ENCODE measurements at places on chromosomes 1 and 21.
A peak's percentile ranks its signal among the peaks of the same experiment; 100 is the strongest.

DNA sequence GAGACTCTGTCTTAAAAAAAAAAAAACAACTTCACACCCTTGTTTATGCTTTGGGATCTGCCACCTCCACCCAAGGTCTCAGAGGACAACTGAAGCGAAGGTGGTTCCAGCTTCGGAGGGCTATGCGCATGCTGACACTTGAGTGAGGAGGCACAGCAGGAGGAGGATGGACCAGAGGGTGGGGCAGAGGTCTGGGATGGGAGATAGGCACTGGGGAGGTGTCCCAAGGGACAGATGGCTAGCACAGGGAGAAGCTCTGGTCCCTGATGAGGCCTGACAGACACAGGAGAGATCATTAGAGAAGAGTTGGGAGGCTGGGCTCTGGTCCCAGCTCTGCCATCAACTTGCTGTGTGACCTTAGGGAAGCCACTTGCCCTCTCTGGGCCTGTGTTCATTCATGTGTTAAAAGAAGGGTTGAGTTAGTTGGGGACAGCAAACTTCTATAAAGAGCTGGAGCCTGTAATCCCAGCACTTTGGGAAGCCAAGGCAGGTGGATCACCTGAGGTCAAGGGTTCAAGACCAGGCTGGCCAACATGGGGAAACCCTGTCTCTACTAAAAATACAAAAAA is 16.8 kb downstream of the E2F2 start:
- DNase-seq, result no peak

- no peak for DNase-seq
Measured at GRCh38 chr1:206826394-206826793, 39.0 kb upstream of the IL20 start.

GRCh38 chr21:41102281-41102680 is 65.7 kb upstream of the BACE2 start:
- DNase-seq, result no peak

DNA sequence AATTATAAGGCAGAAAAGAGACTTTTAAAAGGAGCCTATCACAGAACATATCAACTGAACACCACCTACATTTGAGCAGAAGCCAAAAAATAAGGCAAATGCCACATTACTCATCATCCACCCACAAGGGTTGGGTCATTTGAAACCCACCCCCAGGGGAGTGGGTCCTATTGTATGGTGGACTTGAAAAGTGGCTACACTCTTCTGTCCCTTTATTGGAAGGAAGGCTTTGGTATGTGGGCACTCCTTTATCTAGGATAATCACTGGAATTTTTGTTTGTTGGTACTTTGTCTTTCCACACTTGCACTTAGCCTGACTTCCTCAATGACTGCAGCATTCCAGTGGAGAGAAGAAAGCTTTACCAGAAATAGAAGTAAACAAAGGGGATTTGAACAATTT is 157.2 kb upstream of the COL11A1 start:
- DNase-seq, result no peak

DNA sequence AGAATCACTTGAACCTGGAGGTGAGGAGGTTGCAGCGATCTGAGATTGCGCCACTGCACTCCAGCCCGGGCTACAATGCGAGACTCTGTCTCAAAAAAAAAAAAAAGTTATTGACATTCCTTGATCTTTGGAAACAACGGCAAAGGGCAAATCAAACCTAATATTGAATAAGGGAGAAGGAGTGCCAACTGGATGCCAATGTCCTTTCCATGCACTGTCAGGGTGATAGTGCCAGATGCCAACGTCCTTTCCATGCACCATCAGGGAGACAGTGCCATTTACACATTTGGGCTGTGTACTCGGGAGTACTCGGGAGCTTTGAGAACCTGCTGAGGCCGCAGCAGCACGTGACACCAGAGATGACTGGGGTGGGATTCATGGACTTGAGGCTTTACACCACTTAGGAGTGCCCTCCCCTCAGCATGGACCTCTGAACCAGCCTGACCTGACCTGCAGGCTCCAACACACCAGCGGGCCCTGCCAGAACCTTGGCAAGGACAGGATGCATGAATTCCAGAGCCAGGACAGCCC is 34.5 kb upstream of the SOD1 start:
- no peak for DNase-seq

DNA sequence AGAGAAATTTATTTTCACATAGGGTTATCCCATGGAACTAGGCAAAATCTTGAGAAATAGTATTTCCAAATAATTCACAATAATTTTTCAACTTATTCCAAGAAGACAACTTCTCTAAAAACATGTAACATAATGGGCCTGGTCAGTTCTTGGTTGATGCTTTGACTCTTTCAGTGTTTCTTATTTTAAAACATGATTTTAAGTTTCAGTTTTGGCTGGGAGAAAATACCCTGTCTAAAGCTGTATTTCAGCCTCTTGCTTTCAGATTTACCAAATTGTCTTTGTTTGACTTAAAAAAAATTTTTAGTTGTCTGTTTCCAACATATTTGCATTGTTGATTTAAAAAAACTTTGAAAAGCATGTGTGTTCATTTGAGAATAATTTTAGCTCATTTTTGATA is 5.1 kb downstream of the OR2T4 start:
- DNase-seq, result no peak

DNA sequence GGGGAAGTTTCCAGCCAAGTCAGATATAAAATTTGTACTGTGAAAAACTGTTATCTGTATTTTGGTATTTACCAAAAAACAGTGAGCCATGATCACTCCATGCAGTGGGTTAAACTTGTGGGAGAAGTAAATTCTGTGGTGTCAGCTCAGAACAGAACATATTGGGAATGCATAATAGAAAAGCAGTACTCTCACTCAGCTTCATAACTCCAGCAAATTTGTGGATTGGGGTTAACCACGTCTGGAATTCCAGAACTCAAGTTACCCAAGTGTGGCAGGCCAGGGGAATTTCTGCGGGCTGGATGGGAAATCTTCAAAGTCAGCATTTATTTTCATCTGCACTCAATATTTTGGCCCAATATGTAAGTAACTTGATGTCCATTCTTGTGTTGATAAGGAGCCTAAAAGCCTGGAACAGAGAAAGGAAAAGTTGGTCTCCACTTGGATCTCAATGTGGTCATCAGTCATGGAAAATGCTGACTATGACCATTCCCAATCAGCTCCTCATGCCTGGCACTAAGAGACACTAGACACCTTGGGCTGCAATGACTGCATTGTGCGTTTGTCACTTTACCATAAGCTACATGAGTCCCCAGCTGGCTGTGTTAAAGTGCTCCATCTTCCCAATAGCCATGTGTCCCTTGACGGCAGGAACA is 39.1 kb upstream of the ENAH start:
- DNase-seq, result no peak

DNA sequence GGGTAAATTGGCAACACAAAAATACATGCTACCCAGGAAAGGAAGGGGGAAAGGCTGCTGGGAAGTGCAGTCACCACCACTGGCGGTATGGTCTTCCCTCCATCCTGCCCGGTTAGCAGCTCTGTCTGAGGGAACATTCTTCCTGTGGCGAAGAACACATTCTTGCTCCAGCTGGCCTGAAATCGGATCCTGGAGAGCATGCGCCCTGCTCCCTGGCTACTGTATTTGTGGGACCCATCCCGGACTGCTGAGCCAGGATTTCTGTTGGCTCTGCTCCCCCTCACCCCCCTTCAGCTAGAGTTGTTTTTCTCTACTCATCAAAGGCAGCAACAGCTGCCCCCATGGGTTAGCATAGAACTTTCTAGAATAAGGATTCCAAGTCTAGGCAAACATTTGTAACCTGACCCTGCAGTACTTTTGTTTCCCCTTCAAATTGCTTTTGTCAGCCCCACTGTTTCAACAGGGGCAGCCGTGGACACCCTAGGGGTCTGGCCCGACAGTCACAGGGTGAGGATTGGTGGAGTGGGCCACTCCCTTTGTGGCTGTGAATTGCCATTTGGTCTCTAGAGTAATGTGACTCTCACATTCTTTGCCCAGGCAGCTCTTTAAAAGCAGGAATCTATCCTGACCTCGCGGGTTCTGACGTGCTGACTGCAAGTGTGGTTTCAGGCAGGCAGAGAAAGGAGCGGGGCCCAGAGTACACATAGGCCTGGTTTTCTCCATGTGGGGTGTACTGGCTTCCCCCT is 157.7 kb downstream of the TOMM20 start:
- DNase-seq, result peak; percentile 55

- no peak for DNase-seq
Measured at GRCh38 chr1:21491488-21492355, 17.5 kb upstream of the ALPL start.

DNA sequence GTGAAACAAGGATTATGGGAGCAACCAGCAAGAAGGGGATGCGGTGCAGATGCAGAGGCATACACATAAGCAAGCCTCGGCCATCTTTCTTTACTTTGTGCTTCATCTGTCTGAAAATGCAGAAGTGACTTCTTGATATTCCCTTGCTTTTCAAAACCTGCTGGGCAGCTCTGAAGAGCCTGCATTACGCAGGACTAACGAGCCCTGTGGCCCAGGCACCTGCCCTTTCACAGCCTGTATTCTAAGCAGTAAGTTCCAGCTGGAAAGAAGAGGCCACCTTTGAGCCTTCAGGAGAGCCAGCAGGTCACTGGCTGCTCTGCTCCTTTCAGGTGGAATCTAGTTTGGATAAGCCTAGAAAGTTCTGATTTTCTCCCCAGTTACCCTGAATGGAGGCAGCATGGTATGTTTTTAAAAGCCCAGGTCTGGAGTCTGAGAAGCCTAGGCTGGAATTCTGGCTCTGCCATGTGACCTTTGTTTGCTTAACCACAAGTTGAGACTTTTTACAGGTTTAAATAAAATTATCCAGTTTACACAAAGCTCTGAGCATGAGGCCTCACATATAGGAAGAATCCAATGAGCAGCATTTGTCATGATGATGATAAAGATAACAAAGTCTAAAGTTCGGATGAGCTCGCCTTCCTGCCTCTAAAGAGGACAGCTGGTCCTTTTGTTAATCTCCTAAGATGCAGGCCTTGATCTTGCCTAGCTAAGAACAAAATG is 122.9 kb downstream of the UBR4 start:
- peak; percentile 21 for DNase-seq

GRCh38 chr1:46110521-46110920 is 21.9 kb downstream of the PIK3R3 start:
- DNase-seq, result no peak

GRCh38 chr1:81733480-81733879 is 67.3 kb upstream of the ADGRL2 start:
- no peak for DNase-seq

GRCh38 chr1:14732728-14733047 is 134.2 kb downstream of the KAZN start:
- no peak for DNase-seq

DNA sequence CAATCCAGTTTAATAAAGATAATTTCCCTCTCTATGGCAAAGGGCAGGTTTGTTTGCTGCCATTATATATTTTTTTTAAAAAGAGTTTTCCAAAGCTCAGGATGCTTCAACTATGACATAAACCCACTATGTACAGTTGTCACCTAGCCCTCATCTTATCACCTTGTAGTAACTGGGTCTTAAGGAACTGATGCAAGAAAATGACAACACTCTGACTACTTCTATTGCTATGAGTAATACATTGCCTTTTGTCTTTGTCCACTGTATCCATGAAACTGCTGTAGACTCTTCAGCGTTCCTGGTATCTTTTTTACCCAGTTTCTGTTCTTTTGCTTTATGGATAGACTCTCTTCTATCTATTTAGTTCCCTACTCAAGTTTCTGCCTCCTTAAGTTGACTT is 586.5 kb downstream of the NEGR1 start:
- DNase-seq, result no peak

DNA sequence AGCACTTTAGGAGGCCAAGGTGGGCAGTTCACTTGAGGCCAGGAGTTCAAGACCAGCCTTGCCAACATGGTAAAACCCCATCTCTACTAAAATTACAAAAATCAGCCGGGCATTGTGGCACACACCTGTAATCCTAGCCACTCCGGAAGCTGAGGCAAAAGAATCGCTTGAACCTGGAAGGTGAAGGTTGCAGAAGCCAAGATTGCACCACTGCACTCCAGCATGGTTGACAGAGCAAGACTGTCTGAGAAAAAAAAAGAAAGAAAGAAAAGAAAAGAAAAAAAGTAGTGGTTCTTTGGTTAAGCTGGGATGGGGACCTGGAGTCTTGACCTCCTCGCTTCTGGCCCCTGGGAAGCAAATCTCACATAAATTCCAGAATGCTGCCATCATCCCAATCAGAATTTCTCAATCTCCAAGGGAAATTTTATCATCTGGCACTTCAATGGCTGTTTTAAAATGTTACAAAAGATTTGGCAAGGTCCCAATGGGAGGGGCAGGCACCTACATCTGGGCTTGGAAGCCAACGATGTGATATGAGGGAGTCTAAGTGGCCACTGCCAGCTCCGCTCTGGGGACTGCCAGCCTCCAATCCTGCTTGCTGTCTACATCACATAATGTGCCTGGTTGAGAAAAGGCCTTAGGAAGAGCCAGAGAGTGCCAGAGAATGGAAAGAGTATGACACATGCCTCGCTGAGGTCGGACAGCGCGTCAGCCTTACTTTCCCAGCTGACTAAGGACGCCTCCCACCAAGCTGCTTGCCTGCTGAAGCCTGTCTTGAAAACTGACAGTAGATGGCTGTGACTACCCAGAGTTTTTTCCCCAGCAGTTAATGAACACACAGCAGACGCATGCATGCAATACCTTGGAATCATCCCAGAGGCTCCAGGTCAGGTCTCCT is 42.1 kb upstream of the SRP9 start:
- peak; percentile 26 for DNase-seq

GRCh38 chr1:58190267-58190988 is 356.1 kb downstream of the OMA1 start:
- DNase-seq, result no peak

GRCh38 chr1:87051965-87052364 is 137.5 kb downstream of the HS2ST1 start:
- DNase-seq, result no peak

DNA sequence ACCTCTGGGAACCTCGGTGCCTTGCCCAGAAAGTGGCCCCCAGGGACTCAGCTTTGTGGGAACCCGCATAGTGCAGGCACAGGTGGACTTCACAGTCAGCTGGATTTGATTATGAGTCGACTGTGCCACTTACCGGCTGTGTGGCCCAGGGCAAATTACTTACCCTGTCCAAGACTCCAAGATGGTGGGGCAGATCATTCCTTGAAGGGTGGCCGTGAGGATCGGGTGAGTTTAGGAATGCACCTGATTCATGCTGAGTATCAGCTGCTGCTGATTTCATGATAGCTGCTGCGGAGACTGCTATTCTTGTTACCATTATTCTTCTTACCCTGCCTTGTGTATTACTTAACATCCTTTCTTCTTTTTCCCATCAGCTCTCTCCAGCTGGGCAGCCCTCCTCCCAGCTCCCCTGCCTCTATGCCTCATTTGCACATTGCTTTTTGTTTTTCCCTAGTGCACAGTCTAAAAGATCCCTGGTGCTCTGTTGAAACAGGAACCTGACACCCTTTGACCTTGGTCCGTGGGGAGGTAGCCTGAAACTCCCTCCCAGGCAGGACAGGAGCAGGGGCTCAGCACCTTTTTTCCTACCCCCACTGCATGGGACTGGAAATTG is 40.5 kb upstream of the FHAD1 start:
- no peak for DNase-seq

DNA sequence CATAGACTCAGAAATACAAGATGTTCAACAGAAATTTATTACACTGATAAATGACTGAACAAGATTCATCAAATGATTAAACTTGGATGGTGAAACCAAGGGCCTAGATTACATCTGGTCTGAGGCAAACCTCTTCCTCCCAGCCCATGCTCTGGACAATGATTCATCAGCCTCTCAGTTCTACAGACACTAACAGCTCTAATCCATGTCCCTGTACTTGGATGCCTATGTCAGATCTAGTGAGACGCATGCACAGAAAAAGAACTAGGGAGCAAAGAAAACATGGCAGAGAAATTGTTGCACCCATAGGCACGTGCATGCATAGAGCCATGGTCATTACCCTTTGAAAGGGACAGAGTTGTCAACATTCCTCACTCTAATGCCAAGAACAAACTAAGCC is 250.1 kb downstream of the KCNH1 start:
- DNase-seq, result no peak
